Activated CD8-positive, alpha-beta memory T cell treated with anti-CD3 and anti-CD28 coated beads for 1 hour (primary cell): ENCODE measurements at places on chromosomes 3 and 15.

- no peak for DNase-seq
These were observed 498.2 kb downstream of the PYDC2 start for GRCh38 chr3:191958980-191959671.

DNA sequence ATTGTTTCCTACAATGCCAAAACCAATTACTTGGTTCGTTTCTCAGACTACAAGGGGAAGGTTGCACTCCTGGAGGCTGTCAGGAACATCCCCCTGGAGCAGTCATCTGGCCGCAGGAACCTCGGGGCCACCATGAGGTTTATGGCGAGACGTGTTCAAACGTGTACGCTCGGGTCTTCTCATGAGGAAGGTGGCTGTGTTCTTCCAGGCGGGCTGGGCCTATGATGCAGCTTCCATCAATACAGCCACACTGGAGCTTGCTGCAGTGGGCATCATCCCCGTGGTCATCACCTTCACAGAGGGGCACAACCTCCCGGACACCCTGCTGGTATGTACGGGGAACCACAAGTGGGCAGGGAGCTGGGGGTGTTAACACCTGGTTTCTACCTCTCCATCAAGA is 94.5 kb upstream of the COL6A5 start:
- DNase-seq = no peak

- no peak for DNase-seq
These were observed 141.5 kb downstream of the SATB1 start for GRCh38 chr3:18283680-18284079.

DNA sequence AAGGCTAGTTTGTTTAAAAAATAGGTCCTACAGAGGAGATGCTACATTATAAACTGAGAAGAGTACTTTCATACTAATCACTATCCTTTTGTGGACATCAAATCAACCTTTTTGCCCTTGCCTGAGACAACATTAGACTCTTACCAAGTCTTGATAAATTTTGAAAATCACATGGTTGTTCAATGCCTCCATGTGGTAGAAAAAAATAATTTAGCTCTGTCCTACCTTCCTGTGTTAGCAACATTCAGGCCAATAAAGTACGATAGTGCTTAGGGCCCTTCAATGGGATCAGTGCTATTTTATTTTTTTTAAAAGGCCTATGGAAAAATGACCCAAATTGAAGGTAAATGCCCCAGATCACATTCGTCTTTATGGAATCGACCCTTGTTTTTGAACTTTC is 5.0 kb upstream of the UBE2E1 start:
- DNase-seq = no peak

GRCh38 chr15:65044724-65045481 is at the start of gene SLC51B:
SLC51B (plus strand) TSS chr15:65045387; CDS start chr15:65050005, 4,618 bp downstream.
- DNase-seq = no peak

DNA sequence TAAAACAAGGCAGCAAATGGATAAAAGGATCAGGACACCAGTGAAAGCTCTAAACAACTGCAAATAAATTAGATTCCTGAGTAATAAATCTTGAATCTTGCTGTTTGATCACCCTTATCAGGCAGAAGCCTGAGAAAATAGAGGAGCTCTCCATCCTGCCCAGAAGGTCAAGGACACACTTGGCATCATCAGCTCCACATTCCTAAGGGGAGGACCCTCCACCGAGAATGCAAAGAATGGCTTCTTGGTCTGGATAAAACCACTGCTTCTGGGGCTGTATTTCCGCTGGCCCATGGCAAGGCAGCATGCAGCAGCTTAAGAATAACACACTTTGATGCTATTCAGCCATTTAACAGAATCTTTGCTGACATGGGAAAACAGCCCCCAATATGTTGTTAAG is 108.9 kb upstream of the TSC22D2 start:
- no peak for DNase-seq

DNA sequence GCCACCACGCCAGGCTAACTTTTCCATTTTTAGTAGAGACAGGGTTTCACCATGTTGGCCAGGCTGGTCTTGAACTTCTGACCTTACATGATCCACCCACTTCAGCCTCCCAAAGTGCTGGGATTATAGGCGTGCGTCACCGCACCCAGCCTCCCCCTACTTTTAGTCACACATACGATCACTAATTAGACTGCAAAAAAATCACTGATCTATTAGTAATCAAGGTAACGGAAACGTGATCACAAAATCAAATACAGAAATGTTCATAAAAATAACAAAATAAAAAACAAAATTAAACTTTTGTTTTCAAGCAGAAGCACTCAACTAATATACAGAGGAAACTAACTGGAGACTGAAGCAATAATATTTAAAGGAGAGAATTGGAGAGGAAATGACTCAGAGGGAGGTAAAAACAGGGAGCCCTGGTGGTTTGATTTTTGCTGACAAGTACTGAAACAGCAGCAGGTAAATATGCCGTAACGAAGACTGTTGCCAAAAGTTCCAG is 4.6 kb downstream of the WDR53 start:
- DNase-seq = no peak

- DNase-seq = no peak
These were observed 16.7 kb upstream of the ZNF280D start for GRCh38 chr15:56749982-56750381.

- no peak for DNase-seq
These were observed 74.0 kb downstream of the UBE2E2 start for GRCh38 chr3:23276913-23277658.

GRCh38 chr3:127639173-127640041 is 10.4 kb downstream of the PODXL2 start:
- DNase-seq = no peak

DNA sequence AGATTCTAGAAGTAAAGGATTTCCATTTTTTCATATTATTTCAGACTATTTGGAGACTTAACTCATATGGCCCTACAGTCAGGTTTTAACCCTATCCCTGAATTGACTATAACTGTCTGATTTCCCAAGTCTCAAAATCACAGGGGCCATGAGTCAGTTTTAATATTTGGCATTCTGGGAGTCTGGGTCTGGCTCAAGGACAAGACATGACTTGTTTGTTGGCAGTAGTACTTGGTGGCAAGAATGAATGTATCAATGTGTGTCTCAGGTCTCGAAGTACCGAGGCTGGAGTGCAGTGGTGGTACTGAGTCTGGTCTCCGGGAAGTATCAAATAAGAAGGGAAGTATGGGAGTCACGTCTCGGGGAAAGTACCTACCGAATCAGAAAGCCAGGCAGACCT is 10.8 kb downstream of the UMPS start:
- no peak for DNase-seq

- DNase-seq = no peak
These were observed 36.4 kb upstream of the FSTL1 start for GRCh38 chr3:120487191-120487650.

GRCh38 chr3:174002543-174002942 is 605.0 kb downstream of the NLGN1 start:
- DNase-seq = no peak

- no peak for DNase-seq
These were observed 60.1 kb upstream of the PARL start for GRCh38 chr3:183944775-183945174.

DNA sequence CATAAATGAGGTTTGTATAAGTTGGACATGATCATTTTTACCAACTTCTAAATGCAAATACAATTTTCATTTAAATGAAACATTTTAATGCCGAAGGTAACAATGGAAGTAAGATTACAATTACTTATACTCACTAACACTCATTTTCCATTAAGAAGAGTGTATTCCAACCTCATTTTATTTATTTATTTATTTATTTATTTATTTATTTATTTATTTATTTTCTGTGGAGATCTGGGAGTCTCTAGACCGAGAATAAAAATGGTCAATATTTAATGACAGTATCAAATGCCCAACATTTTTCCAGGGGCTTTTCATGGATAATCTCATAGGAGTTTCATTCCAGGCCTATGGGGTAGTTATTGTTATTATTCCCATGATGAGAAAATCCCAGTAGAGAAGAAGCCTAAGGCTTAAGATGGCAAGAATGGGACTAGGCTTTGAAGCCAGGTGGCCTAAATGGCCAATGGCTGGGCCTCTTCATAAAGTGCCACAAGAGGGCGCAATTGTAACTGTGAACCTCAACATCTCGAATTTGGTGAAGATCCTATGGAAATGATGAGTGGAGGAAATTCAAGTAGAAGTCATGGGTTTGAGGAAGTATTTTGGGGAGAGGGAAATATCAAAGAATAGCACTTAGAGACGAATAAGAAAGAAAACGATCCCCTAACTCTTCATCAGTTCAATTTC is 21.3 kb downstream of the VGLL3 start:
- no peak for DNase-seq

DNA sequence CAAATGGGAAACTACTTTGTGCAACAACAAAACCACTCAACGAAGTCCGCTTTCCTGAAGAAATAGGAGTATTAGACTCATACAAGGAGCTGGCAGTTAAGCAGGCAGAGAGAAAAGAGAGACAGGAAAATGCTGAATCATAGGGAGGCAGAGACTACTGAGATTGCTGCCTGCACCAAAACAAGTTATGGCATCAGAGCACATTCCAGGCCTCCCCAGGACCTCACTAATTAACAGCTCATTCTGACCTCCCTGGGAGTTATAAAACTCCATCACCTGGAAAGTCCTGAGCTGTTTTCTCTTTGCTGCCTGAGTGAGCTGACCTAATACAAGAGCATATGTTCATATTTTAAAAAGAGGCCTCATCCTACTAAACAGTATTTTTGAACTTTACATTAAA is 741.0 kb downstream of the MCTP2 start:
- no peak for DNase-seq

GRCh38 chr3:150933473-150933995 is 28.3 kb upstream of the MINDY4B start:
- no peak for DNase-seq

DNA sequence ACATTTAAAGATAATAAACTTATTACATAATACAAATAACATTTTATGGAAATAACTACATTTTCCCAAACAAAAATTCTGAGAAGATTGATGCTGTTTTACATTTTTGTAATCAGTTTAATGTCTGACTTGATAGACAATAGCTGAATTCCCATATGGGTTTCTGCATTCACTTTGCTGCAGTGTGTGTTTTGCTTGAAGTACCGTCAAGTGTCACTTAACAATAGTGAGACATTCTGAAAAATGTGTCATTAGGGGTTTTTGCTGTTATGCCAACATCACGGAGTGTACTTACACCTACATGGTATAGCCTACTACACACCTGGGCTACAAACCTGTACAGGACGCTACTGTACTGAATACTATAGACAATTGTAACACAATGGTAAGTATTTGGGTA is 57.5 kb downstream of the USF3 start:
- DNase-seq = no peak

DNA sequence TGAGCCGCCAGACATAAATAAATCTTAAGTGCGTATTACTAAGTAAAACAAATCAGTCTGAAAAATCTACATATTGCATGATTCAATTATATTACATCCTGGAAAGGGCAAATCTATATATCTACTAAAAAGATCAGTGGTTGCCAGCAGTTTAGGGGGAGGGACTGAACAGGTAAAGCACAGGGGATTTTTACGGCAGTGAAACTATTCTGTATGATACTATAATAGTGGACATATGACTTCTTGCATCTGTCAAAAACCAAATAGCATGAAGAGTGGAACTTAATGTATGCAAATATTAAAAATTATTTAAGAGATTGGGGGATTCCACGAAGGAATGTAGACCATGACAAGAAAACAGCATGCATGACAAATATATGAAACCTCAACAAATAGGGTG is 111.6 kb downstream of the MYO9A start:
- DNase-seq = no peak

- no peak for DNase-seq
These were observed 296.3 kb upstream of the TMCO5A start for GRCh38 chr15:37638116-37638515.

GRCh38 chr15:76936671-76937070 is 5.1 kb downstream of the RCN2 start:
- DNase-seq = no peak

GRCh38 chr3:114057011-114057347 is 442 bp downstream of the QTRT2 start:
- no peak for DNase-seq

GRCh38 chr3:50374363-50375257 is 15.3 kb upstream of the TMEM115 start:
- DNase-seq = no peak

GRCh38 chr3:184157206-184157605 is 2.0 kb downstream of the DVL3 start:
- no peak for DNase-seq

- DNase-seq = no peak
These were observed 68.3 kb downstream of the KLHL25 start for GRCh38 chr15:85726454-85726853.

- no peak for DNase-seq
These were observed 249.9 kb downstream of the CADPS start for GRCh38 chr3:62625268-62625667.

- DNase-seq = no peak
These were observed 63.3 kb downstream of the ATP8B4 start for GRCh38 chr15:50055750-50056157.

DNA sequence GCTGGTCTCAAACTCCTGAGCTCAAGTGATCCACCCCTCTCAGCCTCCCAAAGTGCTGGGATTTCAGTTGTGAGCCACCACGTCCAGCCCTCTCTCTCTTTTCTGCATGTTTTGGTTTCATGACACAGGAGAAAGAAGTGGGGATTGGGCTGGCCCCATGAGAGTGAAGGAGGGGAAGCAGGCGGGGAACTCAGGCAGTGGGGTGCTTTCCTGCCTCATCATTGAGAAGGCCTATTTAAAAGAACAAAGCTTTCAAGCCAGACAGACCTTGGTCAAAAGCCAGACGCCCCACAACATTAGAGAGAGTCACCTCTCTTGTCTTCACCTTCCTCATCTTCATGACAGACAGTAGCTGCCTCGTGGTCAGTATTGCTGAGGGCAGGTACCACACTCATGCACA is 15.9 kb downstream of the PSTPIP1 start:
- DNase-seq = no peak

DNA sequence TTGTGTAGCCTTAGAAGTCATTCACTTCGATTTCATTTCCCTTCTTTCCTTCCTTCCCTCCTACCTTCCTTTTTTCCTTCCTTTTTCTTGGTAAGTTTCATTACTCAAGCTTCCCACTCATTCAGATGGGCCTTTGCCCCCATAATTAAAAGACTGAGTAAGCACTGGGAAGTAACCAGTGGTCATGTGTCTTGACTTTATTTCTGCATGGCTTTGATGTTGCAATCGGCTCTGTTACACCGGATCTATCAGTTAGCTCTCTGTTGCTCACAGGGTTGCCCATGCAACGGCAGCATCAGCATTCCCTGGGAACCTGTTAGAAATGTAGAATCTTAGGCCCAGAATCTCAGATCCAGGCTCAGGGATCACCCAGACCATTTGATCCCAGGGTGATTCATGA is 25.6 kb upstream of the LARS2 start:
- DNase-seq = no peak
